Fibroblast of lung (primary cell): ENCODE measurements at places on chromosomes 11 and 22.

DNA sequence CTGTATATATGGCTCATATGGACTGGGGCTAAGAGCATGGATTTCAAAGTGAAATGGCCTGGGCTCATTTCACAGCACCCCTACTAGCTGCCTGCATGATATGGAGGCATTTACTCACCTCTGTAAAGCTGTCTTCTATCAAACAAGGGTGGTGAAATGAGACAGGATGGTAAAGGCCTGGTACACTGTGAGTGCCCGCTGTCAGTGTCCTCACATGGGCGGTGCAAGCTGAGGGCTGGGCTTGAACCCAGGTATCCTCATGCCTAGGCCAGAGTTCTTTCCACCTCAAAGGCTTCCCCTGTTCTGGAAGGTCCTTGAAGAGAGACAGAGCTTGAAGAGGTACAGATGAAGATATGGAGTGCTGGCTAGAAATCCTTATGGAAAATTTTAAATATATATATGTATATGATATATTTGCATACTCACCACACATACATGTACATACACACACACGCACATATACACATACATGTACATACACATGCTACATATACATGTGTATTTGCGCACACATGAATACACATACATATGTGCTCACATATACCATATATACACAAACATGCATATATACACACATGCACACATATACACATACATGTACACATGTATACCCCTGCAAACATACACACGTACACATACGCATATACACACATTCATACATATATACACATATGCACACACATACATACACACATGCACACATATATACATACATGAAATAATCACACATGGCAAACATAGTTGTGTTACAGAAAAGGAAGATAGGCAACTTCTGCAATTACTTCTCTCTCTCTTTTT is 44.7 kb downstream of the MICAL2 start:
- no peak for DNase-seq

DNA sequence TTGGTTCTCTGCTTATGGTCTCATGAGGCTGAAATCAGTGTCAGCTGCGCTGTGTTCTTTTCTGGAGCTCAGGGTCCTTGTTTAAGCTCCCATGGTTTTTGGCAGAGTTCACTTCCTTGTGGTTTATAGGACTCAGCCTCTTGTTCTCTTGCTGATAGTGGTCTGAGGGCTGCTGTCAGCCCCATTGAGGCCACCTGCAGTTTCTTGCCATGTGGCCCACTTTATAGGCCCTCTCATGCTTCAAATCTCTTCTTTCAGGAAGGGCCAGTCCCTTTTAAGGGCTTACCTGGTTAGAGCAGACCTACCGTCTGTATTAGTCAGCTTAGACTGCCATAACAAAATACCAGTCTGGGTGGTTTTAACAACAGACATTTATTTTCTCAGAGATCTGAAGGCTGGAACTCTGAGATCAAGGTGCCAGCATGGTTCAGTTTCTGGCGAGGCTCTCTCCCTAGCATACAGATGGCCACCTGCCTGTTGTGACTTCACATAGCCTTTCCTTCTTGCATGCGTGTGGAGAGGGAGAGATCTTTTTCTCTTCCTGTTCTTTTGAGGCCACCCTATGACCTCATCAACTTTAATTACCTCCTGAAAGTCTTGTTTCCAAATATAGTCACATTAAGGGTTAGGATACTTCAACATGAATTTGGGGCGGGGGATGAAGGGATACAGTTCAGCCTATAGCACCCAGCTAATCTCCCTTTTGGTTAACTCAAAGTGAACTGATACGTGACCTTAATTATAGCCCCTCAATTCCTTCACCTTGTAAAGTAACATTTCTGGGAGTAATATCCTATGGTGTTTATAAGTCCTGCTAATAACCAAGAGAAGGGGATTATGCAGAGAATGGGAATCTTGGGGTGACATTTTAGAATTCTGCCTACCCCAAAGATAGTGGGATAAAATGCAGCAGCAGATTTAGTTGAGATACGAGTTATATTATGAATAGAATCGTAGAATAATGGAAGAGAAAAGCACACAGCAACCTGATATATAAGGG is 131.8 kb downstream of the UVRAG start:
- peak; percentile 81 for DNase-seq

GRCh38 chr11:8731647-8732323 is 49.2 kb downstream of the RPL27A start:
- DNase-seq = no peak

- no peak for DNase-seq
These were observed 66.6 kb downstream of the MED15 start for GRCh38 chr22:20573833-20574615.
